ENCODE measurements at places on chromosomes 4 and X.
A peak's percentile ranks its signal among the peaks of the same experiment; 100 is the strongest.

DNA sequence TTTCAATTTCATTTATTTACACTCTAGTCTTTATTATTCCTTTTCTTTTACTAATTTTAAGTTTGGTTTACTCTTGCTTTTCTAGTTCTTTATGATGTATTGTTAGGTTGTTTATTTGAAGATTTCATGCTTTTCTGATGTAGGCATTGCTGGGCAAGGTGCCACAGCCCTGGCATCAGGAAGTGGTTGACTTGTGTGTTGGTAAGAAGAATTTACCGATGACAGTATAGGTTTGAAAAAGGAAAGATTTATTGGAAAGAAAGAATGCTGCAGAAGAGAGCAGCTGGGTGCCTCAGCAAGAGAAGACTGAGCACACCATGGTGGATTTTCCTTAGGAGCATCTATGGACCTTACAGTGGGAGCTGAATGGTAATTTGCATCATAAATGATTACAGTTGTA, 153.2 kb downstream of the KLF8 start:
- DNase-seq, result no peak

- no peak for DNase-seq
Measured at GRCh38 chr4:95857761-95858160, 17.9 kb downstream of the PDHA2 start.

- no peak for DNase-seq
Measured at GRCh38 chr4:8308856-8309771, 39.6 kb downstream of the HTRA3 start.

GRCh38 chrX:107673431-107673830, 45.1 kb downstream of the PRPS1 start:
- DNase-seq, result no peak

DNA sequence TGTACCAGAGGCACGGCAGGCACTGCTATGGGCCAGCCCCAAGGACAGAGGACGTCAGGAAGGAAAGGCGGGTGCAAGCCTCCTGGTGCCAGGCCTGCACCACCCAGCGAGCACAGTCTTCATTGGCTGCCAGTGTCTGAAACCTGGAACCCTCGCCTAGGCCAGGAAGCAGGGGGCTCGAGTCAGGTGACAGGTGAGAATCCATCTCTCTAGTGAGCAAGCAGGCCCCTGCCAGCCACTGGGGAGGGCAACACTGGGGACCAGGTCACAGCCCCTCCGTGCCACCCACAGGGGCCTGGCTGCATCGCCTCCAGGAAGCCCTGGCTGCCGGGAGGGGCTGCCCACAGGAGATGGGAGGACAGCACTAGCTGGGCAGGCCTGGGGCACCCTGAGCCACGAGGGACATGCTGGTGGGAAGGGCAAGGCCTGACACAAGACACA, 6.9 kb upstream of the HAUS3 start:
- peak; percentile 1 for DNase-seq

DNA sequence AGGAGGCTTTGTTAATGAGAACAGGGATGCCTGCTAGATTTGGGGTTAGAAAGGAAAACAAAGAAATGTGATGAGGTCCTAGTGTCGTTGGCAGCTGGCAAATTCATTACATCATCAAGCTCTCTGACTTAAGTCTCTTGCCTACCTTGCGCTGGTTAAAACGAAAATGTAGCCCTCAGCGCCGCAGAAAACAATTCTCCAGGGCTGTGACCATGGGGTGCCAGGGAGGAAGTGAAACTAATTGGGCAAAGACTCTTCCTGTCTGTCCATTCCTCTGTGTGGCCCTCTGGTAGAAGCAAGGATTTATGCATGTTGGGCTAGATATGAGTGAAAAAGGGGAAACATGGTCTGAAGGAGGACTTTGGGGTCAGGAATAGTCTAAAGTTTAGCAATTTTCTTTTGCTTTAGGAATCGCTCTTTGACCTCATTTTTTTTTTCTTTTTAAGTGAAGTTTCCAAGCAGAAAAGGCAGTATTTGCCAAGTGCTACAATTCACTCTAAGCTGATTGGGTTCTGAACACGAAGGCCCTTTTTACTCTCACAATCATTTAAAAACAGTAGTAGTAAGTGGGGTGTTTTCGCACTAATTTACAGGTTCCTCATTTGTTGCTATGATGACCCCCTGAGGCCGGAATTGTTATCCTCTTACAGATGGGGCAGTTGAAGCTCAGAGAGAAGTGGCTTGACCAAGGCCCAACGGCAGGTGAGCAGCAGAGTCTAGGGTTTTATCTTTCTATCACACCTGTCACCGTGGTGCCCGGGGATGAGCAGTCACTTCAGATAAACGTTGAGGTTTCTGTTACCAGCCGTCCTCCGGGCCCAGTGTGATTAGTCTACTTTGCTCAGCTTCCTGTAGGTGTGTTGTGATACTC, 27.3 kb upstream of the CHRNA9 start:
- no peak for DNase-seq

GRCh38 chrX:118251271-118251670, 94.6 kb upstream of the WDR44 start:
- no peak for DNase-seq

GRCh38 chrX:34350561-34351335, 218.6 kb upstream of the FAM47A start:
- no peak for DNase-seq

- no peak for DNase-seq
Measured at GRCh38 chrX:19291086-19291485, 52.6 kb upstream of the PDHA1 start.

GRCh38 chrX:118459494-118459893, 36.1 kb upstream of the DOCK11 start:
- DNase-seq, result no peak

DNA sequence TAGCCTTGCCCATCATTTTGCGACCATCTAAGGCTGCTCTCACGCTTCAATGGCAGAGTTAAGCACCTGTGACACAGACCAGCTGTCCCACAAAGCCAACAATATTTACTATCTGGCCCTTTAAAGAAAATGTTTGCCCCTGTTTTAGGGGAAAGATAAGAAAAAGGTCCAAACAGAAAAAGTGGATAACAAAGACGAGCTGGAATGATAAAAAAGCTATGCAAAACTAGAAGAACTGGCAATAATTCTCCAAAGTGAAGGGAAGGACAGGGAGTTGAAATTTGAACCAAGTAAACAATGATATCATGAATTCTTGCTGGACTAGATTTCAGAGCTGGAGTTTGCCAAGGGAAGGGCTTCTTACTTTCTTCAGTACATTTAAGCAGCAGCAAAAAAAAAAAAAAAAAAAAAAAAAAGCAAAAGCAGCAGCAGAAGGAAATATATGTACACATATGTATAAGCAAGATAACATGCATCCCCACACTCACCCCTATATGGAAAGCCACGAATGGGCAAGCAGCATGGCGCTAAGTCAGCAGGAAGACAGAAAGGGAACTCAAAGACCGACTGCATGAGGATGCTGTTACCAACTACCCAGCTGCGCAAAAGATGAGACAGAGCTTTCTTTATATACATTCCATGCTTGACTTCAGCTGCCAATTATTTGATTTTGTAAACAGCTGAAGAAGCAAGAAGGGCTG, 12.5 kb downstream of the TRAPPC2 start:
- DNase-seq, result no peak

GRCh38 chrX:1485033-1485432, 32.3 kb upstream of the ASMTL start:
- no peak for DNase-seq

- DNase-seq, result no peak
Measured at GRCh38 chrX:29044423-29045184, 457.4 kb downstream of the IL1RAPL1 start.

DNA sequence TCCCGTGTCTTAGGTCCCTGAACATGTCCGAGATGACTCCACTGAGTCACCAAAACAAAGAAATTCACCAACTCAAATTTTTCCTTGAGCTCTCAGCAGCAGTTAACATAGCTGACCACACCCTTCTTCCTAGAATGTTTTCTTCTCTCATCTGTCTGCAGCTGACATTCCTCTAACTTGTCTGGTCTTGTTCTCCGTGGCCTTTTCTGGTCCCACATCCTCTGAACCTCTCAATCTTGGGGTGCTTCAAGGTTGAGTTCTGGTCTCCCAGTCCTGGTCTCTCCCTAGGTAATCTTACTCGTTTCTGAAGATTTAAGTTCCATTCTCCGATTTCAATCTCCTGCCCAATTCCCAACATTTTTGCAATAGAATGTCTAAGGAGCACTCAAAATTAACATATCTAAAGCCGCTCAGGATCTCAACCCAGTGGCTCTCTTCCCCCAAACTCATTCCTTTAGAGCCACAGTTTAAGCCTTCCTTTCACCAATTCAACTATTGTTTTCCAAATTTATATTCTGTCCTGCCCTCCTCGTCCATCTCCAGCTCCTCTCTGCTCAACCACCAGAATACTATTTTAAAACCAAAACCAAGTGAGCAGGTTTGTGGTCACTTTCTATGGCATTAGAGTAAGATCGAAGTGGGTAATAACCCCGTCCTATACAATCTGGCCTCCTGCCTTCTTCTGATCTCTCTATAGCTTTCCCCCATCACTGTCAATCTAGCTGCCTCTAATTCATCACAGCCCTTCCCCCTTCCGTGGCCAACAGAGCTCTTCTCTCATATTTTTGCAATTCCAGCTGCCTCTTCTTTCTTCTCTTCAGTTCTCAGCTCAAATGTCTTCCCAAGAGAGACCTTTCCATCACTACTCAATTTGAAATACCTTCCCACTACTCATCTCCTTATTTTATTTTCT, 1.2 kb downstream of the TRIML2 start:
- DNase-seq, result no peak

DNA sequence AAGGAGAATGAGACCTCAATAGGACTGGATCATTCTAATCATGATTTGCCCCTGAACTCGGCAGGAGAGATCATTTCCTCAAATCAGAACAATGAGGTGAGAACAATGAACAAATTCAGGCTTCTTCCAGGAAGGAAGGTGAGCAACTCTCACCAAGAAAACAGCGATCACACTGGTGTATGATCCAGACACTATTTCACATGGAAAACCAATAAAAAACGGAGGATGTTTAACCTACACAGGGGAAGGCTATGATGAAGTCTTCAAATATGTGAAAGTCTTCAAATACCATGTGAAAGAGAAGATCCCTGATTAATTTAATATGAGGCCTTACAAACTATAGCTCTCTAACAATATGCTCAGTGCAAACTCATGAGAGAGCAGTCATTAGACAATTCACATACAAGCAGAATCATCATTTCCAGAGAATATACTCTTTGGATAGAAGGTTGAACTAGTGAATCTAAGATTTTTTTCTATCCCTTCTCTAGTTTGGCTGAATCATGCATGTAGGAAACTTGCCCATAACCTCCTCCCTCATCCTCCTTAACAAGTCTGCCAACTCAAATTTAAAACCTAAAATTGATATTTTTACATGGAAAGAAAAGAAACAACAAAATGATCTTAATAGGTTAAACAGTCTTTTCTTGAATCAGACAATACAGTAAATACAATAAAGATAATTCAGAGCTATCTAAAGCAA, 122.5 kb downstream of the ADAMTS3 start:
- DNase-seq, result no peak

GRCh38 chrX:39689376-39690104, 408.2 kb downstream of the BCOR start:
- DNase-seq, result no peak

DNA sequence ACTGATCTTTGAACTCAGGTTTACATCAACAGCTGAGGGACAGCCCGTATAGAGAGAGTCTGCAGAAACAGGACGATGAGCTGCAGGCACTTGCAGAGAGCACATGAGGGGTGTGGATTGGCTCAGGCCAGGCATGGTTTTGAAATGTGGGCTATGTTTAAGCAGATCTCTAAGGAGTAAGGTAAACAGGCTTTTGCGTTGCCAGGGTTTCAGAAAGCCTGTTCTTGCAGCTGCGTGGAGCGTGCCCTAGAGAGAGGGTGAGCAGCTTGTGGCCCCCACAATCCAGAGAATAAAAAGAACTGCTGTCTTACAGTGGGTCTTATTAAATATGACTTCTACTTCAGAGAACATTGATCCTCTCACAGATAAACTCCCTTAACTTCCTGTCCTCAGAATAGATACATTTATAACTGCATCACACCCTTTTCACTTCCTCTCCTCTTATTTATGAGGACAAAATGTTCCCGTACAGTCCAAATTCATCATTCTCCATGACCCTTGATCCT, 64.1 kb downstream of the TMA16 start:
- DNase-seq, result no peak

- DNase-seq, result no peak
Measured at GRCh38 chrX:40457406-40457805, 123.4 kb upstream of the ATP6AP2 start.

DNA sequence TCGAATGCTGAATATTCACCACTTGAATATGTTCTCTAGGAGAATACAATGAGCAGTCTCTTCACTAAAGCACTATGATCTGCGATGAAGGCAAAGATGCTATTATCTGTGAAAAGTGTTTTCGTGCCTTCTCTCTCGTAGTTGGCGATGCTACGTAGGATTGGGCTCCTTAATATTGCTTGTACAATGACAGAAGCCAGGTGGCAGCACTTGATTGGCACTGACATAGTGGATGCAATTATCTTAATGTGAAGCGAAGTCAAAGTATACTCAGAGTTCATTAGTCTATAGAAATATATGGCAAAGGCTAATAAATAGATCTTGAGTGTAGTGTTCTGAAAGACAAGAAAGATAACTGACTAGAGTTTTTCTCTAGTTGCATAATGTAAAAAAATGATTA, 1135.7 kb upstream of the AGA start:
- DNase-seq, result no peak

DNA sequence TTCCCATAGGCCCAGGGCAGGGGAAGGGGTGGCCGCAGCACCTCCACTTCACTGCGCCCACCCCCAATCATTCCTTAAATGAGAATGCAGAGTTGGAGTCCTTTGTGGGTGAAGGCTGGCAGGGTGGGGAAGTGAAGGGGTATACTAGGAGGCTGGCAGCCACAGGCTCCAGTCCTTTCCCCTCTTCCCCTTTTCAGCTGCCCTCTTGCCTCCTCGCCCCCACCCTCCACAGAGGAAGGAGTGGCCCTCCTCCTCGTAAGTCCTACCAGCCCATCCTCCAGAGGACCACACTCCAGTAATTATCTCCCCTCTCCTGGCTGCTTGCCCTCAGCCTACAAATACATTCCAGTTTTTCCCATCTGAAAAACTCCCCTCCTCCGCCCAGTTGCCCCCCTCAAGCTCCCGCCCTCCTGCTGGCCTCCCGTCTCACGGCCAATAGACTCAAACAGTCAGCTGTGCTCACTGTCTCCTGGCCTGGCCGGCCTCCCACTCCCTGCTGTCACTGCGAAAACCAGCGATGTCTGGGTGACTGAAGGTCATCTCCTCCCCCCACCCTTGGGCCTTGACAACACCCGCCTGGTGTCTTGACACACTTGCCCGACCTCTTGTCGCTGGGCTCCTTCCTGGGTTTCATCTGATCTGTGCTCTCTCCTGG, 38.8 kb downstream of the EFNB1 start:
- DNase-seq, result peak; percentile 33

DNA sequence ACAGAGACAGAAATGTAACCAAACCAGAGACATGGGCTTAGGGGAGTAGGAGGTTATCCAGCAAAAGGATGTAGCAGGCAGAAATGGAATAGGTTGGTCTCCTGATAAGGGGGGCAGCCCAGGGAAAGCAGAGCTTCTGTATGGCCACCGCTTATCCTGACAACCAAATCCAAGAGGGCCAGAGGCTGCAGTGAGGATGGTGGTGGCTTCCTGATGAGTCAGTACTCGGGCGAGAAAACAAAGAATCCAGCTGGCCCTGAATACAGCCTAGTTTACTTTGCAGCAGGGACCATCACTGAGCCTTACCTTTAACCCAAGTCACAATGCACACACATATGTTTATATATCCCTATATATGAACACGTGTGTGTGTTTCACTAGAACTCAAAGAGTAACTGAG, 129.7 kb upstream of the FTHL17 start:
- no peak for DNase-seq

- no peak for DNase-seq
Measured at GRCh38 chrX:112819008-112819640, 21.5 kb downstream of the AMOT start.

- DNase-seq, result no peak
Measured at GRCh38 chrX:41559235-41560052, 112.3 kb downstream of the NYX start.
